ENCODE measurements at places on chromosomes 2 and 18. TPM values are rescaled to one million over a fixed set of nuclear protein-coding genes. Genes with fewer than 3 reads are reported as not detected.

- no peaks in the 10 kb centered on the region for H3K27me3 ChIP-seq
- DNase-seq = no peak
- H3K36me3 ChIP-seq = no peaks in the 10 kb centered on the region
- no peak overlapping the region for H3K4me3 ChIP-seq
- H3K4me1 ChIP-seq = no peaks in the 10 kb centered on the region
These were observed 998.0 kb upstream of the CDH2 start for GRCh38 chr18:29174891-29175290.

DNA sequence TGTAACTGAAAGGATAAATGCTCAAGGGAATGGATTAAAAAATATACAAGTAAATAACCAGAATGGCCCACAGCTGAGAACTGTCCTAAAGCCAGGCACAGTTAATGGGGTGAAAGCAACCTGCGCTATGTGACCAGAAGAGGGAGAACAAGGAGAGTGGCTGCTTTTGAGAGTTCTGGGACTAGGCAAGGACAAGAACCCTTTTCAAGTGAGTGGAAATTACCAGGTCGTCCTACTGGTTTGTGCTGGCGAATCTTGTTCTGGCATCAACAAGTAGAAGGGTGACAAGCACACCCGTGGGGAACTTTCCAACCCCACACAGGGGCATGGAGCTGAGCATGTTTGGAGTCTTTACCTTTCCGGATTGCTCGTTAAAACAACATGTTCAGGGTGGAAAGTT is 82.8 kb downstream of the TMEM17 start:
- H3K36me3 ChIP-seq = no peaks in the 10 kb centered on the region
- DNase-seq = no peak
- no peaks in the 10 kb centered on the region for H3K27me3 ChIP-seq
- H3K27ac ChIP-seq = no peak overlapping the region
- no peaks in the 10 kb centered on the region for H3K4me1 ChIP-seq

- DNase-seq = no peak
- H3K4me3 ChIP-seq = no peak overlapping the region
- no peaks in the 10 kb centered on the region for H3K4me1 ChIP-seq
- no peak overlapping the region for H3K27ac ChIP-seq
- no peaks in the 10 kb centered on the region for H3K36me3 ChIP-seq
These were observed 47.4 kb downstream of the PSMG2 start for GRCh38 chr18:12750076-12750714.

DNA sequence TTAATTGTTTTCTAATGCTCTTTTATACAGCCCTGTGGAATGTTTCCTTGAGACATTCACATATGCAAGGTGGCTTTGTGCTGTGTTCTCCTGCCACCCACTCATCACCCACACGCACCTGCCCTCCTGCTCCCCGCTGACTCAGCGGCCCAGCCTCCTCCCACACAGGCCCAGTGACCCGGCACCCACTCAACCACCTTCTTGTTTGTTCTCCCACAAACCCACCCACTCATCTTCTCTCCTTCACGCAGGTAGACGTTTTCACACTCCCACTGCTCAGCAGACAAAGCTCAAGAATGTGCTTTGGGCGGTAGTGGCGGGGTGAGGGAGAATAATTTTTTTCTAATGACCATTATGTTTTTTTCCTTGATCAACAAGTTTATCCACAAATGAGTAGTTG is 28.6 kb upstream of the NEMP2 start:
- H3K4me3 ChIP-seq = no peak overlapping the region
- no peaks in the 10 kb centered on the region for H3K27me3 ChIP-seq
- DNase-seq = no peak
- no peaks in the 10 kb centered on the region for H3K36me3 ChIP-seq

DNA sequence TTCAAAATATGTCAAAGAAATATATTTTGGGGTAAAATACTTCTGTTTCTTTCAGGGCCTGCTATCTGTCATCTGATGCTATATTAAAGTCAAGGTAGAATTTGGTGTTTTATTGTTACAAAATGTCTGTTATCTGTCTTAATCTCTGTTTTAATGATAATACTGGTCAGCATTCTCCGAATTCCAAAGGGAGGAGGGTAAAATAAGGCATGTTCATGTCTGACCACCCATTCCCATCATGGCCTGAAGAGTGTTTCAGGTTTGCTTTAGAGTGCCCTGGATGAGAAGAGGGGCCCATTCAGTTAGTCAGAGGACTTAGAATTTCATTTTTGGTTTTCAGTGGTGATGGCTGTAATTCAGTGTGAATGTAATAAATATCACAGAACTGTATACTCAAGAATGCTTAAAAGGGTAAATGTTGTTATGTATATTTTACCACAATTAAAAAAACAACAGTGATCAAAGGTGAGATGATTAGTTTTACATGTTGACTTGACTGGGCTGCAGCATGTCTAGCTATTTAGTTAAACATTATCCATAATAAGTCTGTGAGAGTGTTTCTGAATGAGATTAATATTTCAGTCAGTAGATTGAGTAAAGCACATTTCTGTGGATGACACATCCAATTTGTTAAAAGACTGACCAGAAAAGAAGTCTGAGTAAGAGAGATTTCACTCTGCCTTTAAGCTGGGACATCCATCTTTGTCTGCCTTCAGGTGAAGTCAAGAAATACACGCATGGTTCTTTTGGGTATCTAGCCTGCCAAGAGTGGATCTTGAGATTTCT is 467.9 kb upstream of the SYT4 start:
- no peak overlapping the region for H3K4me3 ChIP-seq
- no peak for DNase-seq
- H3K4me1 ChIP-seq = no peaks in the 10 kb centered on the region
- no peaks in the 10 kb centered on the region for H3K27me3 ChIP-seq

GRCh38 chr18:59996370-59996966 is 96.7 kb downstream of the PMAIP1 start:
- H3K27ac ChIP-seq = no peak overlapping the region
- no peaks in the 10 kb centered on the region for H3K27me3 ChIP-seq
- H3K4me3 ChIP-seq = no peak overlapping the region
- no peaks in the 10 kb centered on the region for H3K4me1 ChIP-seq
- DNase-seq = no peak

DNA sequence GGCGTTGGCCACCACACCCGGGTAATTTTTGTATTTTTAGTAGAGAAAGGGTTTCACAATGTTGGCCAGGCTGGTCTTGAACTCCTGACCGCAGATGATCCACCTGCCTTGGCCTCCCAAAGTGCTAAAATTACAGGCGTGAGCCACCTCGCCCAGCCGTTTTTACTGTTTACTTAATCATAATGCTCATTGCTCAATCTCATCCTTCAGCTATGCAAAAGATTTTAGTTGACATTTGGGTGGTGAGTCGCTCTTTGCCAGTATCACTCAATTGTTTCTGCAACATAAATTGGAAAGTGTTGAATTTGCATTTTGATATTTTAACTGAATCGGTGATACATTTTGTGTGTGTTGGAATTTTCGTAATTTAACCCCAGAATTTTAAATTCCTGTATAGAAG is 7.8 kb upstream of the ZNF532 start:
- H3K27ac ChIP-seq = no peak overlapping the region
- no peaks in the 10 kb centered on the region for H3K27me3 ChIP-seq
- DNase-seq = no peak

DNA sequence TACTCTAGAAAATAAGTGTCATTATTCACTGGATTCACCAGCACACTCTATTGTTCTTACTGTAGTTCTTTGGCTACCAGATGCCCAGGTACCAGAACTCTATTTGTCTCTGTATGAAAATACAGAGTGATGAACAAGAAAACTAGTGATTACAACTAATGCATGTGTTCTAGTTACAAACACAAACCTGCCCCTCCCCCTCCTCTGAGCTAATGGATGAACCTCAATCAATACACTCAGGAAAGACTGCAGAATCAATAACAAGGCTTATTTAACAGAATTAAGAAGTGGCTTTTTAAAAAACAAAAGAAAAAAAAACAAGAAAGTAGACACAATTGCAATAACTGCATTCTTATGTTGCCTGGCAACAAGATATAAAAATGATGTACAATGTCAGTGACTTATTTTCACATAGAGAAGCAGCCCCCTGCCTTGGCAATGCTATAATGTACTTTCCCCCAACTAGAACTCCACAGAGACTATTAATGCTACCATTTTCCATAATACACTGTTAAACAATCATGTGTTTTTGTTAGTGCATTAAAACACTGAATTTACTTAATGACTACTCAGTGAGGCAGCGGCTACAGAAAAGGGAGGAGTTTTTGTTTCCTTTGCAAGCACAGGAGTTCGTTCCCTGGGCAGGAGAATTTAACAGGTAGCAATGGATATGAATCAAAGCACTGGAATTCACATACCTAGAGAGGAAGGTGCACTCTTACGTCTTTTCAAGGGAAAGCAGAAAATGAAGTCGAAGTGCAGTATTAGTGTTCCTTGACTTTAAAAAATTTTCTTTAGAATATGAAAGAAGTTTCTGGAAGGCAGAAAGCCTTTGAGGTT is 318.8 kb upstream of the REV1 start:
- DNase-seq = no peak
- H3K27me3 ChIP-seq = no peaks in the 10 kb centered on the region
- no peaks in the 10 kb centered on the region for H3K36me3 ChIP-seq
- no peak overlapping the region for H3K4me3 ChIP-seq
- H3K27ac ChIP-seq = no peak overlapping the region

DNA sequence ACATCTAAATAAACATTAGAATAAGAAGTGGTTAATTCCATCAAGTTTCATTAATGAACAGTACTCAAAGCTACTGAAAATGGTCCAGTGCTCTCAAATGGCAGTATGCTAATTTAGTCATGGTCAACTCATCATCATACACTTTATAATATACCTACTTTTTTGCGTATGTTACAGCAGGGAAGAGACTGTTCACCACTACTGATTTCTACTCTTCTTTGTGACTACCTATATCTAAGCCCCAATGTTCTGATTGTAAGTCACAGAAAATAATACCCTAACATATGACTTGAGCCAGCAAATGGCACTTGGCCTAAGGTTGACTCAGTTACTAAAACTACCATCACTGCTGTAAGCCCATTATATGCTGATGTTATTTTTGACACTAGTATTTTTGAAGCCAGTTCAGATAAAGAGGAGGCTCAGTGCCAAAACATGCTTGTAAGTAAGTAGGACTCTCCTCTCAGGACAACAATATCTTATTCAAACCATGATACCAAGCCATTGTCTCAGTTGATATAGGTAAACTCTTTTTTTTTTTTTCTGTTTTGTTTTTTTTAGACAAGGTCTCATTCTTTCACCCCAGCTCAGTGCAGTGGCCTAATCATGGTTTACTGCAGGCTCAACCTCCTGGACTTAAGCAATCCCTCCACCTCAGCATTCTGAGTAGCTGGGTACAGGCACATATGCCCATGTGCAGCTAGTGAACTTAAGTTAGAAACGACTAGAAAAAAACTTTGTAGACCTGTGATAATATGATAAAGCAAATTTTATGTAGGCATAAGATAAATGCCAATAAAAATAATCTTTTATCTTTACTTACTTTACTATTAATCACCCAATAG is 266.9 kb downstream of the ZNF385B start:
- no peaks in the 10 kb centered on the region for H3K36me3 ChIP-seq
- DNase-seq = no peak
- H3K4me1 ChIP-seq = no peaks in the 10 kb centered on the region
- no peak overlapping the region for H3K27ac ChIP-seq

GRCh38 chr2:148967578-148967977 is 70.9 kb upstream of the LYPD6B start:
- no peaks in the 10 kb centered on the region for H3K4me1 ChIP-seq
- H3K4me3 ChIP-seq = no peak overlapping the region
- no peaks in the 10 kb centered on the region for H3K36me3 ChIP-seq
- no peaks in the 10 kb centered on the region for H3K27me3 ChIP-seq
- DNase-seq = no peak
- H3K27ac ChIP-seq = no peak overlapping the region

GRCh38 chr2:218128781-218129457 is 3.1 kb downstream of the CXCR2 start:
- DNase-seq = no peak
- no peak overlapping the region for H3K27ac ChIP-seq
- H3K4me3 ChIP-seq = no peak overlapping the region
- H3K27me3 ChIP-seq = no peaks in the 10 kb centered on the region

DNA sequence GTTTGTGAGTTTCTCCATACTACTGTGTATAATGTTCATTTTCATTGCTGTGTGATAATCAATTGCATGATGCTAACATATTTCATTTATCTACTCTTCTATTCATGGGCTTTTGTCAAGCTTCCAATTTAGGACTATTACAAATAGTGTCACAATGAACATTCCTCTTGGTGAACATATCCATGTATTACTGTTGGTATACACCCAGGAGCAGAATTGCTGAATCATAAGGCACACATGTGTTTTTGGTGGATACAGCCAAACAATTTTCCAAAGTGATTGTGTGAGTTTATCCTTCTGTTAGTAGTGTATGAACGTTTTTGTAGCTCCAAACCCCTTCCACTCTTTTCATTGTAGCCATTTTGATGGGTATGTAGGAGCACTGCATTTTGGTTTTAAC is 101.6 kb upstream of the COPS8 start:
- no peaks in the 10 kb centered on the region for H3K27me3 ChIP-seq
- no peaks in the 10 kb centered on the region for H3K36me3 ChIP-seq
- no peak overlapping the region for H3K4me3 ChIP-seq
- no peak overlapping the region for H3K27ac ChIP-seq
- H3K4me1 ChIP-seq = no peaks in the 10 kb centered on the region
- no peak for DNase-seq

DNA sequence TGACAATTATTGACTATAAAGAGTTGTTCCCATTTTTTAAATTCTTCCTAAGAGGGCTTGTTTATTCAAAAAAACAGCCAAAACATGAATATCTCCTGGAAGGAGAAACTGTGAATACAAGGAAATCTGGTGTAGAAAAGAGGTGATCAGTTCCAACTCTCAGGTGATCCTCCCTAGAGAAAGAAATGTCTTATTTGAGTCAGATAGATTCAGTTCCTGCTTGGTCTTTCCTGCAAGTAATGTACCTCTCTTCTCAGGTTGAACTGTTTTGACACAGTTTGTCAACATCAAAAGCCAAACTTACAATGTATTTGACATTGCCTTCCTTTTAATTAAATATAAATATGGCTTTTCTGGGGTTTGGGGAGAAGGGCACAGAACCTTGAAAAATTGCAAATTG is 567.4 kb downstream of the ARHGAP15 start:
- DNase-seq = no peak
- H3K36me3 ChIP-seq = no peaks in the 10 kb centered on the region
- H3K4me3 ChIP-seq = no peak overlapping the region
- H3K4me1 ChIP-seq = no peaks in the 10 kb centered on the region

The CBLN2 gene
- total RNA-seq = not detected

The ANAPC1 gene
- 6.8 TPM for total RNA-seq

The SLC38A11 gene
- total RNA-seq = 0.29 TPM

Data from uterus (tissue), 4 donors.